ENCODE measurements at places on chromosomes 1 and 21.

DNA sequence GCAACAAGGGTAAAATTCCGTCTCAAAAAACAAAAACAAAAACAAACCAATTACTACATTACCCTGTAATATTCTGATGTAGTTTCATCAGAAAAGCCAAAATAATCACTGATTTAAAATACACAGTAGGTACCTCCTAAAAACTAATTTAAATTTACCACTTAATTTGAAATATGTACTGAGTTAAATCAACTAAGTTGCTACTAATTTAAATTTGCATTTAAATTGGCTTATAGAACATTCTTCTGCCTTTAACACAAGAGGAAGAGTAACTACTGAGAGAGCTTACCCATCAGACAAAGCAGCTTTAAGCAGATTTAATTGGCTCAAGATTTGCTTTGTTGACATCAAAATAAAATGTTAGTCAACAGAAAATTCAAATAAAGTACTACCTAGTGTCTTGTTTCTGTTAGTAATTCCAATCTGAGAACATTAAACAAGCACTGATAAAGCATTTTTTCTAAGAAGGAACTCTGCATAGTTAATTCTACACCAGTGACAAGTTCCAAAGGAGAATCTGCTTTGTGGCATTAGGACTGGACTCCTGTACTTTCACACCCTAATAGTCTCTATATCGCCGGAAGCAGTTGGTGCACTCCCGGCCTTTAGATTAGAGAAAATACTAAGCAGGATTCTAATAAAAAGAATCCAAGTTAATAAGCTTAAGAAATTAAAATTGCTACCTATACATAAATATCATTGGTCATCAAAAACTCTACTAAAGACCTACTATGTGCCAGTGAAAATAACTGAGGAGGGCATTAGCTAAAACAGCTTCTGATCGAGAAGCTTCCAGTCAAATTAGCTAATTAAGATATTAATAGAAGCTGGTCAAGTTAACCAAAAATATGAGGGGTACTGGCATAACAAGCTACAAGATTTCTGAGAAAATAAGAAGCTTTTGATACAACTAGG lies 8.4 kb downstream of the LUZP1 start:
- no peak for DNase-seq

- no peak for DNase-seq
Measured at GRCh38 chr21:45737485-45738166, 94.1 kb downstream of the PCBP3 start.

- DNase-seq: no peak
Measured at GRCh38 chr1:52189898-52190480, 48.1 kb downstream of the ZFYVE9 start.

DNA sequence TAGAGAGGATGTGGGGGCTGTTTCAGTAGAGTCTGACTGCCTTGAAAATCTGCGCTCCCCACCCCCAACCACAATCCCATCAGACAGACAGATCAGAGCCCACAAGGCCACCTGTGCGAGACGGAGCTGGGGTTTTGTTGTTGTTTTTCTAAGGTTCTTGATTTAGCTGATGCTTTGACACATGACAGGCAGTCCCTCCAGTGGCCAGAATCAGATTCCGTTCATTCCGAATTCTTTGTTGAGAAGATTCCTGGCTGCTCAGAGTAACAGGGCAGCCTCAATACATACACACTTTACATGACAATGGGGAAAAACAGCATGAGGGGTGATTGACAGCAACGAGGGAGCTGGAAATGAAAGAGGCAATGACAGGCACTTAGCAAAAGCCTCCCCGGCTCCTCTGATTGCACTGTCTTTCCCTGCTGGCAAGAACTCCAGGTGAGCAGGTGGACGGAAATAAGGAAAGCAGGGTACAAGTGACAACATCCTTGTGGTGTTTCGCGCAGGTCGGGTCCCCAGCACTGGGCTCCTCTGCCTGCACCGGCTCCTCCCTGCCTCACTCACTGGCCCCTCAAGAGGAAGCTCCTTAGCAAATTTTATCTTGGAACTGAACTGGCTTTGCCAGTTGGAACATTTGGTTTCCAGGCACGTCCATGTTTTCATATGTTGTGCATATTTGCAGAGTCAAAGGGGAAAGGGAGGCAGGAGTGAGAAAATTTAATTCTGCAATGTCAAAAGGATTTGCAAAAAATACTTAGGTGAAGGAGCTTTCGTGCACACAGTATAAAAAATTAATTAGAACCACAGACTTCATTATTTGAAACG lies 148.7 kb downstream of the PGBD5 start:
- no peak for DNase-seq

Data from D721Med (cell line).